ENCODE measurements at places on chromosomes 7 and 10. TPM values are rescaled to one million over a fixed set of nuclear protein-coding genes. Genes with fewer than 3 reads are reported as not detected.

- H3K4me1 ChIP-seq: peaks cover 24% of the 10 kb centered on the region
- peak overlapping the region; percentile 95 for H3K27ac ChIP-seq
- H3K4me3 ChIP-seq: peak overlapping the region; percentile 94
- peak; percentile 58 for DNase-seq
Measured at GRCh38 chr7:37342688-37343471, 105.8 kb downstream of the ELMO1 start.

DNA sequence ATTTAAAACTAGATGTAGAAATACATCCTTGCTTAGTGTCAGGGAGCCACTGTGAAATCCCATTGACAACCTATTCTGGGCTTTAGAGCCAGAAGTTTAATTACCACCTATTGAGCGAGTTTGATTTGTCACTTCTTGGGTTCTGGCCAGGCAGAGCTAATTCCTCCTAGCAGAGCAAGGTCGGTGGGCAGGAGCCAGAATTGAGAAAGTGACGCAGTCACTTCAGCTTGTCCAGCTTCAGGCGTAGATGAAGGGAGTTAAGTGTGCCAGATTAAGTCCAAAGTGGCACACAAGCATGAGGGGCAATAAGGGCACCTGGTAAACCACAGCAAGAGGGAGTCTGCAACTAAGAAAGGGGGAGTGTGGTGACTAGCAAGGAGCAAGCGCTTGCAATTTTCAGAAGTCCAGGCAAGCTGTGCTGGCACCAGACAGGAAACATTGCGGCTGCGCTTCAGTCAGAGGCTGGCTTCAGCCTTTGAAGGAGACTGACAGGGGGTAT lies 119.4 kb downstream of the ST7 start:
- H3K4me3 ChIP-seq: no peak overlapping the region
- no peak for DNase-seq
- H3K4me1 ChIP-seq: peaks cover 19% of the 10 kb centered on the region
- no peak overlapping the region for H3K27ac ChIP-seq
- H3K27me3 ChIP-seq: no peaks in the 10 kb centered on the region

- H3K36me3 ChIP-seq: no peaks in the 10 kb centered on the region
- H3K4me3 ChIP-seq: no peak overlapping the region
- peaks cover 2% of the 10 kb centered on the region for H3K4me1 ChIP-seq
- DNase-seq: no peak
Measured at GRCh38 chr10:1923998-1924397, 186.7 kb upstream of the ADARB2 start.

DNA sequence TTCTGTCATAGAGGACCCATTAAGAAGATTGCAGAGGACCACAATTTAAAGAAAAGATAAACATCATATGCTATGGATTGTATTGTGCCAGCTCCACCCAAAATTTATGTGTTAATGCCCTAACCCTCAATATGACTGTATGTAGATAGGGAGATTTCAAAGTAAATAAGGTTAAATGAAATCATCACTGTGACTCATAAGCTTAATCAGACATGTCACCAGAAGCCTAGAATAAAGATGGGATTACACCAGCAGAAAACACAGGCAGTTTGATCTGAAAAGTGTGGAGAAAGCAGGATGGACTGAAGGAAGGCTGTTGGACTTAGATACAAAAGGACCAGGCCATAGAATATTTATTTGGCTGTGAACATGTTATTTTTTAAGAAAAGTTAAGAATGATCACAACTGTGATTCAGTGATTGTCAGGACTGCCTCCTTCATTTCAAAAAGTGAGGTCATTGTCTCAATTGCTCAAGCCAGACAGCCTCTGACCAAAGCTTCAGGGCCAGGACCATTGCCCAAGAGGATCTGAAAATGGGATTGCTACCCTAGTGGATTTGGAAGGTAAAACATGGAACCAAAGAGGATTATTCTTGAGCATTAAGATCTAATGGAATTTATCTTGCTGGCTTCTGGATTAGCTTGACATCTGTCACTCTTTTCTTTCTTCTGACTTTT lies 270.8 kb upstream of the POM121L12 start:
- no peaks in the 10 kb centered on the region for H3K36me3 ChIP-seq
- no peaks in the 10 kb centered on the region for H3K27me3 ChIP-seq
- DNase-seq: no peak
- H3K4me1 ChIP-seq: no peaks in the 10 kb centered on the region
- no peak overlapping the region for H3K4me3 ChIP-seq

- DNase-seq: no peak
- H3K27me3 ChIP-seq: no peaks in the 10 kb centered on the region
- peaks cover 8% of the 10 kb centered on the region for H3K4me1 ChIP-seq
- no peaks in the 10 kb centered on the region for H3K36me3 ChIP-seq
- H3K4me3 ChIP-seq: no peak overlapping the region
Measured at GRCh38 chr10:48302515-48303476, 3.7 kb upstream of the MAPK8 start.

DNA sequence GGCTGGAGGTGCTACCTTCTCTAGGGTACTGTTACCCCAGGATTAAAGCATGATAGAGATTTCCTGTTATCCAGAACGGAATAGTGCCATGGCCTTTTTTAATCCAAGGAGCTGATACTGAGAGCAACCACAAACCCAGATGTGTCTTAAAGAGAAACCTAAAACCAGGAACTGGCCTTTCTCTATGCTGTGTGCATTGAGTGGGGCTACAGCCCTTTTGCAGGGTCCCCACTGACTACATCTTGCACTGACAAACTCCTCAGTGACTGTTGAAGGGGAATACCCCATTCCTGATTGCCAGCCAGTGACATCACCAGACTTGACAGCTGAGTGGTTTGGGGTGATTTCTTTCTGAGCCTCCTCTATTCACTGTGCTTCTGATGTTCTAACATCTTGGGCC lies 81.9 kb upstream of the CAPZA2 start:
- no peaks in the 10 kb centered on the region for H3K4me1 ChIP-seq
- no peaks in the 10 kb centered on the region for H3K27me3 ChIP-seq
- no peaks in the 10 kb centered on the region for H3K36me3 ChIP-seq
- no peak overlapping the region for H3K27ac ChIP-seq
- no peak for DNase-seq
- H3K4me3 ChIP-seq: no peak overlapping the region

DNA sequence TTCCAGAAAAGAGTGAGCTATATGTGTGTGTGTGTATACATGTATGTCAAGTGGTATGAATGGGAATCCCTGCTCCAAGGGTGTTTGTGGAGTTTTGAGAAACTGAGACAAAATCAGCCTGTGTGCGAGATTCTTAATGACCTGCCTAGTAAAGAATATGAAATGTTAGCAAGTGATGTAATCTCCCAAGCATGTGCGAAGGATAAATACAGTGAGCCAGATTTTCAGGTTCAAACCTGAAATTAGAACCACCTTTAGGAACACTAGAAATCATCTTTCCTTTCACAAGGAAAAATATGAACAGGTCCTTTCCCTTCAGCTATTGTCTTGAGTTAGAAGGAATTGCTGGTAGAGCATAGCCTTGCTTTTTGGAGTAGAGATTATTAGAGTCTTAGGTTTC lies 457.6 kb downstream of the LRMDA start:
- H3K36me3 ChIP-seq: no peaks in the 10 kb centered on the region
- H3K4me1 ChIP-seq: no peaks in the 10 kb centered on the region
- H3K27ac ChIP-seq: no peak overlapping the region
- no peak for DNase-seq
- no peaks in the 10 kb centered on the region for H3K27me3 ChIP-seq

- H3K36me3 ChIP-seq: no peaks in the 10 kb centered on the region
- DNase-seq: no peak
- peaks cover 11% of the 10 kb centered on the region for H3K4me1 ChIP-seq
- H3K27me3 ChIP-seq: peaks cover 9% of the 10 kb centered on the region
- H3K4me3 ChIP-seq: no peak overlapping the region
Measured at GRCh38 chr7:129986600-129986999, 33.8 kb upstream of the UBE2H start.

GRCh38 chr10:48253970-48254657 lies 20.4 kb downstream of the FRMPD2 start:
- no peak for DNase-seq
- no peaks in the 10 kb centered on the region for H3K4me1 ChIP-seq
- H3K27ac ChIP-seq: no peak overlapping the region
- peaks cover 4% of the 10 kb centered on the region for H3K36me3 ChIP-seq
- H3K4me3 ChIP-seq: no peak overlapping the region

DNA sequence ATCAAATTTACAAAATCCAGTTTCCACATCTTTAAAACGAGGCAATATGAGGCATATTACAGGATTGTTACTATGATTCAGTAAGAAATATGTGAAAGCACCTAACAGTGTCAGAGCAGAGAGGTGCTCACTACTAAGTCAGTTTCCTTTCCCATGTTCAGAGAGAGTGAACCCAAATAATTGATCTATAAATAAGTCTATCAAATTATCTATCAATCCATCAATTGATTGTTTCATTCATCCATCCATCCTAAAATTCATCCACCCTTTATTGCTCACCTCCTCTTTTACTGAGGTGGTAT lies 340.8 kb downstream of the SUGCT start:
- DNase-seq: no peak
- H3K36me3 ChIP-seq: no peaks in the 10 kb centered on the region
- H3K27me3 ChIP-seq: no peaks in the 10 kb centered on the region
- H3K27ac ChIP-seq: no peak overlapping the region
- H3K4me1 ChIP-seq: no peaks in the 10 kb centered on the region
- no peak overlapping the region for H3K4me3 ChIP-seq

- no peak overlapping the region for H3K4me3 ChIP-seq
- DNase-seq: peak; percentile 47
Measured at GRCh38 chr7:1193593-1194424, 33.8 kb upstream of the ZFAND2A start.

DNA sequence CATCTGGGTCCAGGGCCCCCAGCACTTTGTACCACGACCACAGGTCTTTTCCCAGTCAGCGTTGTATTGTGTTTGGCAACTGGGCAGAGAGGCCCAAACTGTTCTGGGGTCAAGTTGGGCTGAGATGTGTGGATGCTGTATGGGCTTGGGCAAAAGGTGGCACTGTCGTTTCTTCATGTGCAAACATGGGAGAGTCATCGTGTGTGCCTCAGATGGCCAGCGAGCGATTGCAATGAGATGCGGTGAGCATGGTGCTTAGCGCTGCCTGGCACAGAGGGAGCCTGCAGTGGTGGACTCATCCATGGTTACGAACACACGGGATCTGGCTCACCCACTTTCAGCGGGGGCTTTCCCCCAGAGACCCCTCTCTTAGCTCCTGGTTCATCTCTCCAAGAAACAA lies 120.4 kb upstream of the SORCS3 start:
- peaks cover 18% of the 10 kb centered on the region for H3K27me3 ChIP-seq
- no peak for DNase-seq
- no peaks in the 10 kb centered on the region for H3K4me1 ChIP-seq
- H3K27ac ChIP-seq: no peak overlapping the region
- H3K36me3 ChIP-seq: no peaks in the 10 kb centered on the region
- H3K4me3 ChIP-seq: no peak overlapping the region

DNA sequence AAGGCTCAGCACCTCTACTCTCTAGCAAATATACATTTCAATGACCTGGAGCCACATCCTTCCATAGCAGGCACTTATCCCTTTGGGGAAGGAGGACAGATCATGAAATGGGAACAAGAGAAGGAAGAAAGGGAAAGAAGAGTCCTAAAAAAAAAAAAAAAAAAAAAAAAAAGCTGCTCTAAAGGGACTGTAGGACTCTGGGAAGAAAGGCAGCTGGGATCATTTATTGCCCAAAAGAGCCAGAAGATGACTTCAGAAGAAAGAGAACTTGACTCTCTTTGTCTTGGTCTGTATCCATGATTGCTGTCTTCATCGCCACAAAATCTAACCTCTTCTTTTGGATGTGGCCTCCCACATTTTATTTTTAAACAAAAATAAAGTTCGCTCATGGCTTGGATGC lies 203.6 kb upstream of the CELF2 start:
- no peak overlapping the region for H3K27ac ChIP-seq
- H3K27me3 ChIP-seq: peaks cover 21% of the 10 kb centered on the region
- H3K36me3 ChIP-seq: no peaks in the 10 kb centered on the region
- no peaks in the 10 kb centered on the region for H3K4me1 ChIP-seq
- no peak overlapping the region for H3K4me3 ChIP-seq

DNA sequence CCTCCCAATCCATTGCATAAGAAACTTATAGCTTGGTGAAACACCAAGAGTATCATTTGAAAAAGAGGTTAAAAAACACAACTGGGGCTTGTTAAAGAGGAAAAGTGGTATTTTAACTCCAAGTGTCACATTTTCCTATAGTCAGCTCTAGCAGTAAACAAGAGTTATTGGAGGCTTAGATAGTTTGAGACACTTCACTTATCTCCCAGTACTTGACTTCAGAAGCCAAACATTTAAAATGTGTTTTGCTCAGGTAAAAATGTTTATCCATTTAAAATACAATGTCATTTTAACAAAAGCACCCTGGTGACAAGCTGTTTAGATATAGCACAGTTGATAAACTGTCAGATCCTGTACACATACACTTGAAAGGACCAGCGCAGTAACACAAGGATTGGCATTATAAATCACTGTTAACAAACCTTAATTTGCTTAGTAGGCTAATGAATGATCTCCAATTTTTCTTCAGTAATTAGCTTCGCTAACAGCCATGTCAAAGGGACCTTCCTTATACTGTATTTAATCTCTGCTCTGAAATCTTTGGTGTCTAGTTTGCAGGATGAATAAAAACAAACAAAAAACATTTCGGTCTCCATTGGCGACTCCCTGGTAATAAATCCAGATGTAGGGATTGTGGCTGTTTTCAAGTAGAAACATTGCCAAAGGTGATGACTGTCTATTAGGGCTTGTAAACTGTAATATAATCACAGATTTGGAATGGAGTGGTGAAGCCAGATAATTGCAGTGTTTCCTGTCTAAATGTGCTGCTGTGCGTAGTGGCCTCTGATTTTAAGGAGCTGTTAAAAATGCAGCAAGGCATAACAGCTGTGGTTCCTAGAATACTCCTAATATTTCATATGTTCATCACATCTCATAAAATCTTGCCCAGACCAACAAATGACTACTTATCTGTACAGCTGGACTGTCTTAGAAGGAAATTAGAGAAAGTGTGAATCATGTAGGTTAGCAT lies 545.1 kb downstream of the AUTS2 start:
- DNase-seq: no peak
- no peaks in the 10 kb centered on the region for H3K27me3 ChIP-seq
- no peak overlapping the region for H3K27ac ChIP-seq
- H3K36me3 ChIP-seq: no peaks in the 10 kb centered on the region

GRCh38 chr10:79396520-79396919 lies 48.9 kb downstream of the ZCCHC24 start:
- H3K27me3 ChIP-seq: no peaks in the 10 kb centered on the region
- H3K27ac ChIP-seq: no peak overlapping the region
- no peak for DNase-seq
- peaks cover 7% of the 10 kb centered on the region for H3K4me1 ChIP-seq

DNA sequence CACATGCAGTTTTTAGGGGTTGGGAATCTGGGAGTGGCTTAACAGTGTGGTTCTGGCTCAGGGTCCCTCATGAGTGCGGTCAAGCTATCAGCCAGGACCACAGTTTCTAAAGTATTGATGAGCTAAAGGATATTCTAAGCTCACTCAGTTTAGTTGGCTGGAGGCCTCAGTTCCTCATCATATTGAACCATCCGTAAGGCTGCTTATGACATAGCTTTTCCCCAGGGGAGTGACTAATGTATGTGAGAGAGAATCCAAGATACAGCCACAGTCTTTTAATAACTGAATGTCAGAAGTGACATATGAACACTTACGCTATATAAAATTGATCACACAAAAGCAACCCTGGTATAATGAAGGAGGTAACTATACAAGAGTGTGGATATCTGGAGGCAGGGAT lies 245.3 kb downstream of the POLR1F start:
- H3K27me3 ChIP-seq: no peaks in the 10 kb centered on the region
- no peak overlapping the region for H3K4me3 ChIP-seq
- no peaks in the 10 kb centered on the region for H3K4me1 ChIP-seq

The ATP6V0A4 gene
- polyA plus RNA-seq: not detected

The SPACDR gene
- 0.28 TPM for polyA plus RNA-seq

The AOAH gene
- polyA plus RNA-seq: 85.9 TPM

The SEMA3E gene
- polyA plus RNA-seq: not detected

The SUN3 gene
- polyA plus RNA-seq: 0.60 TPM

The PSPH gene
- polyA plus RNA-seq: 5.7 TPM

The CYP3A5 gene
- polyA plus RNA-seq: 0.41 TPM

The TMEM225B gene
- polyA plus RNA-seq: 2.8 TPM

Data from naive thymus-derived CD8-positive, alpha-beta T cell (primary cell).